ENCODE measurements at places on chromosomes 2 and 18. TPM values are rescaled to one million over a fixed set of nuclear protein-coding genes. Genes with fewer than 3 reads are reported as not detected.

The RUFY4 gene
- 1.0 TPM for total RNA-seq

The VWC2L gene
- under 0.01 TPM for total RNA-seq

The ACMSD gene
- not detected for total RNA-seq

The SALL3 gene
- under 0.01 TPM for total RNA-seq

The NT5DC4 gene
- total RNA-seq, result not detected

The CBLN2 gene
- 0.10 TPM for total RNA-seq

The CFAP65 gene
- 0.10 TPM for total RNA-seq

The NEMP2 gene
- 6.8 TPM for total RNA-seq

The NDC80 gene
- 8.6 TPM for total RNA-seq

The IL36A gene
- not detected for total RNA-seq

The LOXHD1 gene
- total RNA-seq, result 0.63 TPM

The CRYGD gene
- total RNA-seq, result not detected

The POTEJ gene
- not detected for total RNA-seq

The MYO3B gene
- total RNA-seq, result 0.21 TPM

The CFC1 gene
- not detected for total RNA-seq

The NMUR1 gene
- total RNA-seq, result 1.8 TPM

The KCNG3 gene
- total RNA-seq, result 0.31 TPM

The TPO gene
- total RNA-seq, result 0.21 TPM

The SLC40A1 gene
- total RNA-seq, result 65.5 TPM

The MDH1 gene
- 90.6 TPM for total RNA-seq

The GPR75 gene
- 3.3 TPM for total RNA-seq

The POTEC gene
- total RNA-seq, result not detected

The TCF7L1 gene
- not detected for total RNA-seq

The DYNAP gene
- total RNA-seq, result not detected

The RNU2-63P gene
- not detected for total RNA-seq

The FAM124B gene
- 1.6 TPM for total RNA-seq

The TMEM178A gene
- total RNA-seq, result not detected

The HSPE1 gene
- total RNA-seq, result 35.7 TPM

The ALPI gene
- total RNA-seq, result not detected

The REG3A gene
- total RNA-seq, result not detected

The ABCG5 gene
- total RNA-seq, result not detected

The ME2 gene
- total RNA-seq, result 42.2 TPM

The FIGN gene
- total RNA-seq, result not detected

The STAT1 gene
- 89.9 TPM for total RNA-seq

The KATNAL2 gene
- total RNA-seq, result 0.42 TPM

The MYOM1 gene
- 0.94 TPM for total RNA-seq

The PAX3 gene
- 0.21 TPM for total RNA-seq

The CPO gene
- 0.21 TPM for total RNA-seq

The OXER1 gene
- 0.63 TPM for total RNA-seq

The DCDC2C gene
- total RNA-seq, result not detected

The LAMA3 gene
- total RNA-seq, result under 0.01 TPM

The SLC14A1 gene
- 2.5 TPM for total RNA-seq

The DLX1 gene
- total RNA-seq, result not detected

The PKP4 gene
- total RNA-seq, result 7.9 TPM

The CNDP1 gene
- total RNA-seq, result not detected

The WNT6 gene
- not detected for total RNA-seq

The ZBTB7C gene
- not detected for total RNA-seq

The PLEKHH2 gene
- 2.3 TPM for total RNA-seq

The CCBE1 gene
- under 0.01 TPM for total RNA-seq

The FER1L5 gene
- not detected for total RNA-seq
